NCI-H1436 treated with DMSO at 0.1 percent for 48 hours (cell line): ENCODE measurements at places on chromosomes 6 and 20.

DNA sequence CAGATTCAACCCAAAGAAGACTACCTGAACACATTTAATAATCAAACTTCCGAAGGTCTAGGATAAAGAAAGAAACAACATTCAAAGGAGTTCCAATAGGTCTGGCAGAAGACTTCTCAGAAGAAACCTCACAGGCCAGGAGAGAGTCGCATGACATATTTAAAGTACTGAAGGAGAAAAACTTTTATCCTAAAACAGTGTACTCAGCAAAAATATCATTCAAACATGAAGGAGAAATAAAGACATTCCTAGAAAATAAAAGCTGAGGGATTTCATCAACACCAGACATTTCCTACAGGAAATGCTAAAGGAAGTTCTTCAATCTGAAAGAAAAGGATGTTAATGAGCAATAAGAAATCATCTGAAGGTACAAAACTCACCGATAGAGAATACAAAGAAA lies 108.6 kb downstream of the BTBD9 start:
- no peak for DNase-seq

DNA sequence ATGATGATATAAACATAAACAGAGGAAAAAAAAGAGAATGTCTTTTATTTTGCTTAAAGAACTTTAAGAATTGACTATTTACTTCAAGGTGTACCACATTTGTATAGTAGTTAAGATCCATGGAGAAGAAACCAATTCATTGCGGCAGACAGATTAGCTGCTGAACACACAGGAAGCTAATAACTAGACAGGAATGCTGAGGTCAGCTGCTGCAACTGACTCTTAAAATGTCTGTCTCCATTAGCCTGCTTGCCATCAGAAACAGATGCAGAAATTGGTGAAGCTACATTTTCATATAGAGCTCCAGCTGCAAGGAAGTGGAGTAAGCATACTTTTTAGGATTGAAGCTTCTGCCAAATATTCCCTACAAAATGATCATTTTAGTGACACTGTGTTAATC lies 939.5 kb downstream of the EPHA7 start:
- DNase-seq = no peak

- DNase-seq = no peak
Observed at GRCh38 chr6:26200918-26201721, 113.9 kb downstream of the HFE start.

- no peak for DNase-seq
Observed at GRCh38 chr20:3933218-3933617, 44.0 kb downstream of the PANK2 start.

DNA sequence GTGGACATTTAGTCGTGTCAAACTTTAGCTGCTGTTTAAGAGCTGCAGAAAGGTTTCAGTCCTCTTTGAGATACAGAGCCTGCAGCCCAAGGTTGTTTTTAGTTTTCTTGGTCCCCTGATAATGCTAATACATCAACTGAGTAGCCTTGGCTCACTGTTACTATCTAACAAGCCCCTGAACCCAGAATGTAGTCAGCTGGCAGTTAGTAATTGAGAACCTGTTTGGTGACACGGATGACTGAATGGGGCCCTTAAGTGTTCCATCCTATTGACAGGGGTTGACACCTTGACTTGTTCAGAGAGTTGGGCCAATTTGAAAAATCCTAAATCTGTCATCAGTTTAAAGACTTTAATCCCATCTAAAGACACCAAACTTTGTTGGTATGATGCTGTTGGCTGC lies 2.8 kb downstream of the RTN4IP1 start:
- DNase-seq = no peak

DNA sequence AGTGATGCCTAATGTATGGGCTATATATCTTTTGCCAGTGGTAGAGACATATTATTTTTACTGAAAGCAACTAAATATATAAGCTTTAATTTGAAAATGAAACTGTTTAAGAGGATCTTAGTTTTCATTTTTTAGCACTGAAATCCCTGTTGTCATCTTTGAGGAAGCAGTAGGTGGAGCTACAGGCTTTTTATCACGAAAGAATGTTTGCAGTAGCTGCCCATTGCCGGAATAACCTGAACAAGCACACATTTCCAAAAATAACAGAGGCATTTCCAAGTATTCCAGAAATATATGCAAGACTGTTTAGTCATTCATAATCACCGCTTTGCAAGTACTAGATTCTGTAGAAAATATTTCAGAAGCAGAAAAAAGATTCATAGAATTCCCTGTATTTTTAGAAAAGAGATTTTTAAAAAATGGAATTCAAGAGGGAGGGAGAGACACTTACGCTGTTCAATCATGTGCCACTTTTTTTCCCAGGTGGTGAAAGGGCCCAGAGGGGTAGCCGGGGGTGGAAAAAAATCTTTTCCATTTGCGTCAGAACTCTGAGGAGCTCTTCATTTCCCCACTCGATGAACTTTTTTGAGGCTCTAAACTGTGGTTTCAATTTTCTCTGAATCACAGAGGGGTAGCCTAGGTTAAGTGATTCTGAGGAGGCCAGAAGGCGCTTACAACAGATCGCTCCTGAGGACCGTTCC lies 142.5 kb upstream of the FERMT1 start:
- DNase-seq = no peak

GRCh38 chr20:52552181-52552872 lies 360.7 kb upstream of the ZFP64 start:
- DNase-seq = no peak

GRCh38 chr6:166767230-166767629 lies 140.2 kb upstream of the RPS6KA2 start:
- no peak for DNase-seq

- DNase-seq = no peak
Observed at GRCh38 chr6:43634702-43635303, 837 bp upstream of the MAD2L1BP start.

DNA sequence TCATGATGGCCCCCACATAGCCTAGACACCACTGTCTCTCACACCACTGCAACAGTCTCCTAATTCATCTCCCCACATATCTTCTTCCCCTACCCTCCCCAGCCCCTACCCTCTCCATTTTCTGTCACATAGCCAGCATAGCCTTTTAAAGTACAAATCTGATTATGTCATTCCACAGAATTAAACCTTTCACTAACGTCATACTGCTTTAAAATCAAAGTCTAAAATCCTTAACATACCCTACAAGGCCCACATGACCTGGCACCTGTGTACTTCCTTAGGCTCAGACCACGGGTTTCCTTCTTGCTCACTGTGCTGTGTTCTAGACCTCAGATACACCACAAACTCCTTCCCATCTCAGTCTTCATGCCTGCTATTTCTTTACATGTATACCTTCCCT lies 5.9 kb downstream of the OSTM1 start:
- no peak for DNase-seq

- DNase-seq = no peak
Observed at GRCh38 chr20:7775072-7775471, 165.2 kb downstream of the HAO1 start.

- no peak for DNase-seq
Observed at GRCh38 chr6:14354919-14355572, 237.5 kb downstream of the CD83 start.

DNA sequence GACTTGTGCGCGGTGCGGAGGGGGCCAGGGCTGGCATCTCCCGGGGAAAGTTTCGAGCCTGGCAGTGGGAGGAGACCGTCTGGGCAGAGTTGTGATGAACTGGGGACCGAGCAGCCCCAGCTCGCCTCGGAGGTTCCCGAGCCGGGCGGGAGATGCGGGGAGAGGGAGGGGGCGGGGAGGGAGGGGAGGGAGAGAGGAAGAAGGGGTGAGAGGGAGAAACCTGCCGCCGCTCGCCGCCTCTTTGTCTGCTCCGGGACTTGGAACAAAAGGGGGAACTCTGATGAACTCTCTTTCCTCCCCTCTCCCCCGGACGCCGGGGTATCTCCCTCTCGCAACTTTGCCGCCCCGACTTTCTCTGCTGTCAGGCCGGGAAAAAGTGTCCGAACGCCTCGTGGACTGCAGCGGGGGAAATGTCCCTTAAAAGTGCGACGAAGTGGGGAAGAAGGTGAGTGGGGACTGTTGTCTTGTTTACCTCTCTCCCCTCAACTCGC lies 72.7 kb downstream of the SOX4 start:
- DNase-seq = no peak

DNA sequence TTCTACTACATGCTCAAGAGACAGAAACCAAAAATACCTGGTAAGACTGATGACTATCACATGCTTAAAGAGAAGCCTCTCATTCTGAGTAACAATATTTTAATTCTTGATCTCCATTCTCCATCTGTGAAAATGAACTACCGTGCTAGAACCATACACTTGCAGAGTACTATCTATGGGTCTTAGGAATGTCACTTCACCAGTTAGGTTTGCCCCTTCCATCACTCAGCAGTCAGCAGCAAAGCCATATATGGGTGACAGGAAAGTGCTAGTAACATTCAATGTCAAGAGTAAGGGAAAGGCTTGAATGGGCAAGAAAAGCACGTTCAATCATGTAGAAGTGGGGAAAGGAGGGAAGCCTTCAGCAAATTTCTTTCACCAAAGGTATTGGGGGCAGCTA lies 2.3 kb downstream of the DNAAF9 start:
- no peak for DNase-seq

GRCh38 chr6:77448546-77448945 lies 14.7 kb downstream of the HTR1B start:
- DNase-seq = no peak

DNA sequence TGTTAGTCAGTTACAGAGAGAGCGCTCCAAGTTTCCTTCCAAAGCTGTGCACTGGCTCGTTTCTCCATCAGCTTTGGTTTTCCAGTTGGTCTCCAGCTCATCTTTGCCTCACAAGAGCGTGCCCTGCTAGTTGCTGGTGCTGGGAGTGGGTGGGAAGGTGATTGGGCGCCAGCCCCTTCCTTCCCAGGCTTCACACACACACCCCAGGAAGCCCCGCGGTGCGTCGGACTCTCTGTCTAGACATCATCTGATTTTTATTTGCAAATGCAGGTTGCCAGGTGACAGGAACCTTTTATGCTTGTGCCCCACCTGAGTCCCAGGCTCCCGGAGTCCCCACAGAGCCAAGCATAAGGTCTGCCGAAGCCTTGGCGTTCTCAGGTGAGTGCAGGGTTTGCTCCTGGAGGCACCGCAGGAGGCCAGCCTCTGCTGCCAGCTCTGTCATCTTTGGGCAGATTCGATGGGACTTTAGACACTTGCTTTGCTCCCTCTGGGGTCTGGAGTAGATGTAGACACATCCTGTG lies 7.1 kb downstream of the IRF4 start:
- no peak for DNase-seq

DNA sequence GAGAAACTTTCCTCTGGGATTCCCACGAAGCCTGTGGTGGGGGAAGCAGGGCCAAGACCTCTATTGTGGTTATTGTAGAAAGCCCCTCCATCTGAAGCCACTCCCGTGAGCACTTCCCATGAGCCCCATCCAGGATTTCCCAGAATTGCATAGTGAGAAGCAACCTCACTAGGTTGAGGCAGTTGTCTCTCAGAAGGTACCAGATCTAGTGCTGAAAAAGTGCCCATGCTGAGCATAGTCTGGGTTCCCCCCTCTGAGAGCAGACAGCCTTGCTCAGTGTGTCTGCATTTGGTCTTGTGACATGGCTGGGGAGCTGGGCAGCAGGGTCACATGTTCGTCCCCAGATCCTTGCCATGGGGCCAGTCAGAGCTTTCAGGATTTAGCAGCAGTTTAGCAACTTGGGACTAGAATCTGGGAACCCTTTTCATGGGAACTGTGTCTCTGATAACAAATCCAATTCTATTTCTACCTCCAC lies 38.6 kb downstream of the SLC9A8 start:
- no peak for DNase-seq

DNA sequence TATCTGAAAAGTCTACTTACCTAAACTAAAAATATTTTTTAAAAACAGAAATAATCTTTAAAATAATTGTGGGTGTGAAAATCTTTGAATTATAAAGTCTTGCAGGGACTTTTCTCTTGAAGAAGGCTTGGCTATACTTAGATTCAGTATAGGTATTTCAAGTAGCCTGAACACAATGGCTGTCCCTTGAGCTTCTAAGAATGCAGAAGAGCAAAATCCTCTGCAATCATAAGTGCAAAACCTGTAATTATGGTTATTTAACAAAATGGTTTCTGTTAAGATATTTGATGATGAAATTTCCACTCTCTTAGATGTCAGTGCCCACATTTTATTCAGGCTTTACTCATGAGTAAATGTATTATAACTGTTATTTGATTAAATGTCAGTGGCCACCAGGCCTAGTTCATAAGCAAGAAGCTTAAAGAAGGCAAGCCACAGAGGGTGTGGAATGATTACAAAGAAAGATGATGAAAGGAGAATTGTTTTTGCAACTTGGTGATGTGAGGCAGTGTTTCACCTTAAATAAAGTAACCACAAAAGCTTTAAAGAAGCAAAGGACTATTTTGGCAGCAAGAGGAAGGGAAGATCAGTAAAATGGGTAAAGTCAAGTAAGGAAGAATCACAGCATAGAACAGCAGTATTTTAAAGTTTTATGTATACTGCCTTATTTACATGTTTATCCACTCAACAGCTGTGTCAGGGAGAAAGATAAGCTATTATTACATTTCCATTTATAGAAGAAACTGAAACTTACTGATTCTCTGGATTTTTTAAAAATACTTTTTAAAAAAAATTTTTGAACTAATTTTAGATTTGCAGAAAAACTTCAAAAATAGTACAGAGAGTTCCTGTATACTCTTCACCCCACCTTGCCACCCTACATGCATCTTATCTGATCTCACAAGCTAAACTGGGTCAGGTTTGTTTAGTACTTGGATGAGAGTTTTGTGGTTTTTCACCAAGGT lies 351.2 kb upstream of the RUNX2 start:
- no peak for DNase-seq
